ENCODE measurements at places on chromosomes 12 and 14. TPM values are rescaled to one million over a fixed set of nuclear protein-coding genes. Genes with fewer than 3 reads are reported as not detected.

The SERPINA5 gene
- not detected for total RNA-seq

The OASL gene
- total RNA-seq: 9.7 TPM

The SERPINA10 gene
- total RNA-seq: not detected

DNA sequence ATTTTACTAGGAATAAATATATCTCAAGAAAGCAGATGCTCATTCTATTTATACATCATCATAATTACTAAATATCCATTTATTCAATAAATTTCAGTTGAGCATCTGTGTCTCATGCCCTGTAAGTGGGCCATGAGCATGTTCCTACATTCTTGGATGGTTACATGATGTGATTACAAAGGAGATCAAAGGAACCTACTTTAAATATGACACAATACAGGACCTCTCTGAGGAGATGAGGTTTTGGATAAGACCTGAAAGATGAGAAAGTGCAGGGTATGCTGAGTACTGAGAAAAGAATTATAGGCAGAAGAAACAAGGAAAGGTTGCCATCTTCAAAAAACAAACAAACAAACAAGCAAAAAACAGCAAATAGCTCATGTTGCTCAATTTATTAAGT, 105.4 kb upstream of the CNTN1 start:
- no peak overlapping the region for H3K4me3 ChIP-seq
- no peaks in the 10 kb centered on the region for H3K36me3 ChIP-seq
- H3K4me1 ChIP-seq: no peaks in the 10 kb centered on the region
- no peaks in the 10 kb centered on the region for H3K27me3 ChIP-seq
- H3K27ac ChIP-seq: no peak overlapping the region

GRCh38 chr14:61362072-61362750, 40.8 kb downstream of the PRKCH start:
- no peak for DNase-seq
- H3K36me3 ChIP-seq: peaks cover 5% of the 10 kb centered on the region
- no peak overlapping the region for H3K4me3 ChIP-seq
- peaks cover 97% of the 10 kb centered on the region for H3K4me1 ChIP-seq
- H3K27ac ChIP-seq: peak overlapping the region; percentile 8
- no peaks in the 10 kb centered on the region for H3K27me3 ChIP-seq

GRCh38 chr14:86510491-86510890, 980.5 kb downstream of the FLRT2 start:
- H3K27me3 ChIP-seq: no peaks in the 10 kb centered on the region
- no peaks in the 10 kb centered on the region for H3K4me1 ChIP-seq
- H3K4me3 ChIP-seq: no peak overlapping the region
- no peak overlapping the region for H3K27ac ChIP-seq
- DNase-seq: no peak
- H3K36me3 ChIP-seq: no peaks in the 10 kb centered on the region

GRCh38 chr12:13069380-13069779, 25.2 kb downstream of the FAM234B start:
- no peaks in the 10 kb centered on the region for H3K27me3 ChIP-seq
- no peaks in the 10 kb centered on the region for H3K4me1 ChIP-seq
- H3K4me3 ChIP-seq: no peak overlapping the region
- no peak for DNase-seq
- H3K27ac ChIP-seq: no peak overlapping the region
- no peaks in the 10 kb centered on the region for H3K36me3 ChIP-seq

DNA sequence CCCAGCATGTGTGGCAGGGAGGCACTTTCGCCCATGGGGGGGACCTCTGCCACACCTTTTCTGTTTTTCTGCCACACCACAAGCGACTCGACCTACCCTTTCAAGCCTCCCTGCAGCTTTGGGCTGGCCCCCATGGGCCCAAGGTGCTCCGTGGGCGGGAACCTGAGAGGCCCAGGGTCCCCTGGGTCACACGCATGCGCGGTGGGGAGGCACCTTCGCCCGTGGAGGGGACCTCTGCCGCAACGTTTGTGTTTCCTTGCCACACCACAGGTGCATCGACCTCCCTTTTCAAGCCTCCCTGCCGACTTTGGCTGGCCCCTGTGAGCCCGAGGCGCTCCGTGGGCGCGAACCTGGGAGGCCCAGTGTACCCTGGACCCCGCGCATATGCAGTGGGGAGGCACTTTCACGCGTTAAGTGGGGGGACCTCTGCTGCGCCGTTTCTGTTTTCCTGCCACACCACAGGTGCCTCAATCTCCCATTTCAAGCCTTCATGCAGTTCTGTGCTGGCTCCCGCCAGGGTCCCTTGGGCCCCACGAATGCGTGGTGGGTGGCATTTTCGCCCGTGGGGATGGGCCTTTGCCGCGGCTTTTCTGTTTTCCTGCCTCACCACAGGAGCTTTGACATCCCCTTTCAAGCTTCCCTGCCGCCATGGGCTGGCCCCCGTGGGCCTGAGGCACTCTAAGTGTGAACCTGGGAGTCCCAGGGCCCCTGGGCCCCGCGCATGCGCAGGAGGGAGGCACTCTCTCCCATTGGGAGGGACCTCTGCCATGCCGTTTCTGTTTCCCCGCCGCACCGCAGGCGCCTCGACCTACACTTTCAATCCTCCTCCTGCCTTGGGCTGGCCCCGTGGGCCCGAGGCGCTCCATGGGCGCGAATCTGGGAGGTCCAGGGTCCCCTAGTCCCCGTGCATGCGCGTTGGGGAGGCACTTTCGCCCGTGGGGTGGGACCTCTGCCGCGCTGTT, 332.2 kb downstream of the ALG10 start:
- no peak for DNase-seq
- H3K4me3 ChIP-seq: no peak overlapping the region
- no peaks in the 10 kb centered on the region for H3K4me1 ChIP-seq
- H3K27ac ChIP-seq: no peak overlapping the region
- no peaks in the 10 kb centered on the region for H3K36me3 ChIP-seq

GRCh38 chr14:36524874-36525745, 5.1 kb upstream of the NKX2-1 start:
- H3K36me3 ChIP-seq: no peaks in the 10 kb centered on the region
- H3K4me3 ChIP-seq: no peak overlapping the region
- no peak for DNase-seq
- peaks cover 23% of the 10 kb centered on the region for H3K27me3 ChIP-seq

GRCh38 chr12:47449797-47450196, 256.0 kb downstream of the RPAP3 start:
- no peak overlapping the region for H3K4me3 ChIP-seq
- no peak for DNase-seq
- H3K36me3 ChIP-seq: no peaks in the 10 kb centered on the region
- no peak overlapping the region for H3K27ac ChIP-seq
- no peaks in the 10 kb centered on the region for H3K27me3 ChIP-seq

DNA sequence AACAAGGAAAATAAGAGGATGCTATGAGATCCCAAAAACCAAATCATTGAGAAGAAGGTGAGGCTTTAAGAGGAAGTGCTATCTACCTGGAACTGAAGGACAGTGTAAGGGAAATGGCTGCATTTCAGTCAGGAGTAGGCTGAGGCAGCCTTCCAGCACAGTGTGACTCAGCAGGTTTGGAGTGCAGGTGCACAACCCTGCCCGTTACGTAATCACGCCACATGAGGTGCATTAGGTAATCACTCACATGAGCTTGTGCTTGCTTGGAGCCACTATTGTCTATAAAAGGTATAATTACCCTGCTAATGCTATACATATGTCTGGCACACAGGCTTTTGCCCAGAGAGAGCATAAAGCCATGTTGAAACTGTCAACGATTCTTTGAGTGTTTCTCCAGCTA, 74.9 kb downstream of the DIO2 start:
- no peaks in the 10 kb centered on the region for H3K27me3 ChIP-seq
- H3K27ac ChIP-seq: no peak overlapping the region
- H3K36me3 ChIP-seq: no peaks in the 10 kb centered on the region
- DNase-seq: no peak
- no peak overlapping the region for H3K4me3 ChIP-seq

DNA sequence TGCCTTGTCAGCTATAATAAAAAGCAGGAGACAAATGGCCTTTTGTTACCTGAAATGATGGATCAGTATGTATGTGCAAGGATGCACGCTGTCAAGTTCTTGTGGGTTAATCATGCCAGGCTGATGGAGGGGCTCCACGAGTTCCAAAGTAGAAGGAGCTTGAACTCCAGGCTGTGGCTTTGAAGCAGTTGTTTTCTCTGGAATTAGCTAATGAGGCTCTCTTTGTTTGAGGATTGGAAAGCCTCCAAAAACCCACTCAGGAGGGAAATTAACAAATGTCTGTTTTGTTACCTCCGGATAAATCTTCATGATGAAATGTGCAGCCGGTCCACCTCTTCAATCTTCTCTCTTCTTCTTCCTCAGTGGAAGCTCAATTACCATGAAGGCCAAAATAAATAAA, 605.5 kb downstream of the DIO2 start:
- H3K4me3 ChIP-seq: no peak overlapping the region
- H3K27me3 ChIP-seq: no peaks in the 10 kb centered on the region
- H3K36me3 ChIP-seq: no peaks in the 10 kb centered on the region
- no peak overlapping the region for H3K27ac ChIP-seq
- no peak for DNase-seq

GRCh38 chr12:76940671-76941445, 62.0 kb upstream of the CSRP2 start:
- H3K27ac ChIP-seq: no peak overlapping the region
- H3K27me3 ChIP-seq: no peaks in the 10 kb centered on the region
- H3K36me3 ChIP-seq: no peaks in the 10 kb centered on the region
- H3K4me3 ChIP-seq: no peak overlapping the region
- H3K4me1 ChIP-seq: no peaks in the 10 kb centered on the region

DNA sequence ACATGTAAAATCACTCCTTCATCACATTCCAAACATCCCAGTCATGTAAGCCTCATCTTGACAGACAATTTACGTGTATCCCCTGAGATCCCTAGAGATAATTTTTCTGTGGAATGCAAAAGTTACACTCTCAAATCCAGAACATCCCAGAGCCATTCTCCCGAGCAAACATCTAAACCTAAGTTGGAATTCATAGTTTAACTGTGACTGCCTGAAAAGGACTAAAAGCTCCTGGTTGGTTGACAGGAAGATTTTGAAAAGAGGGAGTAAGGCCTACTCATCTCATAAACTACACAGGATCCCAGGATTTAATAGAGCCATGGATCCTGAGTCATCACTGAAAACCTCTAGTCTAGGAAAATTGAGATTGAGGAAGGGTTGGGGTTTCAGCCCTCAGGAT, 123.6 kb downstream of the SCN8A start:
- no peak for DNase-seq
- no peaks in the 10 kb centered on the region for H3K36me3 ChIP-seq
- no peak overlapping the region for H3K4me3 ChIP-seq
- no peaks in the 10 kb centered on the region for H3K4me1 ChIP-seq
- H3K27ac ChIP-seq: no peak overlapping the region
- H3K27me3 ChIP-seq: no peaks in the 10 kb centered on the region

DNA sequence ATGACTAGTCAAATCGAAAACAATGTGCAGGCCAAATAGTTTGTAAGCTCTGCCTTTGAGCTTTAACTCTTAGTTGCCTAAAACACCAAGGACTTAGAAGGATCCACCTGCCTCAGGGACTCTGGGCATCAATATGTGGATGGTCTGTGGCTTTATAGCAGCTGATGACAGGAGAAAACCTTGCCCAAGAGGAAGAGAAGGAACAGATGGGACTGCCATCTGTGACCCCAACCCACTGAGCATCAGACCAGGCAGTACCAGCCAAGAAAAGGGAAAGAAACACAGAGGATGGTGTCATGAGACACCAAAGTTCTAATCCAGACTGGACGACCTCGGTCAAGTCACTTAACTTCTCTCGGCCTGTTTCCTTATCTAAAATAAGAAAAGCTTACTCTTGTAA, 12.7 kb downstream of the TGFB3 start:
- H3K27me3 ChIP-seq: no peaks in the 10 kb centered on the region
- no peaks in the 10 kb centered on the region for H3K36me3 ChIP-seq
- no peak for DNase-seq

DNA sequence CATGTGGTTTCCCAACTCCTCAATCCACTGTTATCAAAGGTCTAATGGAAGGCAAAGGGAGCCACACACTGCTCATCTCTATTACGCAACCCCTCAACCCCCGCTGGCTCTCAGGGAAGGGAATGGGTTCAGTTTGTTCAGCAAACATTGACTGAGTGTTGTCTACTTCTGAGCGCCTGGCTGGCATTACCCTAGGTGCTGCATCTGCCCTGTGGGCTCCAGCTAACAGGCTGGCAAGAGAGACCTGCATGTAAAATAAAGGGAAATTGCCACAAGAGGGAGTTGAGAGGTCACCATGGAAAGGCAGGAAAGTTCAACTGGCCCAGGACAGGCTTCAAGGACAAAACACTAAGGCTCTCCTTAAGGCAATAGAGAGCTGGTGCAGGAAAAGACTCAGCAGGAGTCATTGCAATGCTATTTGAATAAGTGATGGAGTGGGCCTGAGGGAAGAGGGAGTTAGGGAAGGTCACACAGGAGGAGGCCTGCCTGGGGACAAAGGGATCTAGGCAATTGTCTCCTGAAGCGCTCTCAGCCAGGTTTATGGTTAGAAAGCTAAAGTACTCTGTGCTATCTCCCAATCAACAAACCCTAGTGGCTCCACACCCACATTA, 5.5 kb upstream of the ZNF740 start:
- peaks cover 12% of the 10 kb centered on the region for H3K4me1 ChIP-seq
- no peak overlapping the region for H3K4me3 ChIP-seq
- no peaks in the 10 kb centered on the region for H3K27me3 ChIP-seq
- H3K27ac ChIP-seq: no peak overlapping the region
- H3K36me3 ChIP-seq: no peaks in the 10 kb centered on the region
- DNase-seq: no peak

GRCh38 chr12:4918950-4919660, 9.4 kb downstream of the KCNA1 start:
- H3K27ac ChIP-seq: no peak overlapping the region
- H3K4me1 ChIP-seq: no peaks in the 10 kb centered on the region
- no peaks in the 10 kb centered on the region for H3K27me3 ChIP-seq
- no peak overlapping the region for H3K4me3 ChIP-seq

- no peaks in the 10 kb centered on the region for H3K27me3 ChIP-seq
- H3K4me1 ChIP-seq: no peaks in the 10 kb centered on the region
- no peak overlapping the region for H3K27ac ChIP-seq
These were observed 130.2 kb downstream of the PELI2 start for GRCh38 chr14:56248442-56248841.

DNA sequence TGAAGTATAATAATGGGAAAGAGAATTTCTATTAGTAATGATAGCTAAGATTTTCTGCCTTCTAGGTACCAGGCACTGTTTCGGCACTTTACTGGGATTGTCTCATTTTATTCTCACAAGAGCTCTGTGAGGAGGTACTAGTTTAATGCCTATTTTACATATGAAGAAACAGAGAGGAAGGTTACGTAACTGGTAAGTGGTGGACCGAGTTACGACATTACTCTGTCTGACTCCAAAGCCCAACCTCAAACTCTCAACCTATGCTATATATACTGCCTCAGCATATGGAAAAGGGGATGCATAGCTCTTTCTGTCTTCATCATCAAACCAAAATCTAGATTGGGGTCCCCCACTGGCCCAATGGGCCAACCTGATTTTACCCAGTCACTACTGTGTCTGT, 133.5 kb downstream of the KTN1 start:
- DNase-seq: no peak
- no peaks in the 10 kb centered on the region for H3K36me3 ChIP-seq
- no peaks in the 10 kb centered on the region for H3K27me3 ChIP-seq

DNA sequence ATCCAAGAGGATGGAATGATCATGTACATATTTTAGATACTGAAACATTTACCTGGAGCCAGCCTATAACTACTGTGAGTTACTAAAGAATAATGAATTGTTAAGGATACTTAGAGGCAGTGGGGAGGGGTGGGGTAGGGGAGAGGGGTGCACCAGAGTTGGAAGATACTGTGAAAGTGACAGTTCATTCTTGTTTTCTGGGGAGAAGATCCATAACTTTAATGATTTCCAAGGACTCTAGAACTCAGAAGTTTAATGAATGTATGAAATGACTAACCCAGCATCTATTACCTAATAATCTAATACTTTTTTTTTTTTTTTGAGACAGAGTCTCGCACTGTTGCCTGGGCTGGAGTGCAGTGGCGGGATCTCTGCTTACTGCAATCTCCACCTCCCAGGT, 10.5 kb downstream of the KLHDC2 start:
- no peak overlapping the region for H3K27ac ChIP-seq
- H3K27me3 ChIP-seq: no peaks in the 10 kb centered on the region
- no peaks in the 10 kb centered on the region for H3K4me1 ChIP-seq
- H3K4me3 ChIP-seq: no peak overlapping the region

Measured in CD4-positive, alpha-beta memory T cell (primary cell).